ENCODE measurements at places on chromosomes 12 and 14.

- no peak for DNase-seq
These were observed 88.8 kb downstream of the ATF7IP start for GRCh38 chr12:14454098-14454907.

DNA sequence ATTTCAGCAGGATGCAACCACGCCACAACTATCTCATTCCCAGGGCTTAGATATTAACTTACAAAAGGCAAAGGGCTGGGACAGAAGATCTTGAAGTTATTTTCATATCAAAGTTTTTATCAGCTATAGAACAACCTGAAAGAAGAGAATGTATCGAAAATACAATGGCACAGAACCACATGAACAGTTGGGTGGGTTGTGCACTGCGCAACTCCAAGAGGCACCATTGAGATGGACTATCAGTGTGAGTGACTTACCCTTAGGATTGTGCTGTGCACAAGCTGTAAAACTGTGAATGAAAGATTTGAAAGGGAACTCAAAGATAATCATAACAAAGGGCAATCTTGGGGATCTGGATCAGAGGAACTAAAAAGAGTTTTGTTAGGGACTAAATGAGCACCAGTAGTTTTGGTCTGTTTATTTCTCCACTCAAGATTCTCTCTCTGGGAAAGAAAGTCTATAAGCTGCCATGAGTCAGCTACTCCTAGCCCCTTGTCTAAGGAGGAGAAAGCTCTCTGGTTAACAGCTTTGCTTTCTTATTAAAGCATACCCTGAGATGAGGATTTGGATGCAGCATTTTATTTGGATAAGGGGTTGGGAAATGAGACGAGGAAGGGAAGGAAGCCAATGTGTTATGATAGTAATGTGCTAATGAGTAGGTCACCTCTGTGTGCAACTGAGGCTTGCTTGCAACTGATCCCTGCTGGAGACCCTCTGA is 62.2 kb downstream of the TBX5 start:
- DNase-seq: no peak

DNA sequence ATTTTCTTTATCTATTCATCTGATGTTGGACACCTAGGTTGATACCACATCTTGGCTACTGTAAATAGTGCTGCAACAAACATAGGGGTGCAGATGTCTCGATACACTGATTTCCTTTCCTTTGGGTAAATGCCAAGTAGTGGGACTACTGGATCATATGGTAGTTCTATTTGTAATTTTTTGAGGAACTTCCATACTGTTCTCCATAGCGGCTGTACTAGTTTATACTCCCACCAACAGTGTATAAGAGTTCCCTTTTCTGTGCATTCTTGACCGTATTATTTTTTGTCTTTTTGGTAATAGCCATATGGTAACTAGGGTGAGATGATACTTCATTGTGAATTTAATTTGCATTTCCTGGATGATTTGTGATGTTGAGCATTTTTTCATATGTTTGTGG is 71.8 kb downstream of the LRP6 start:
- no peak for DNase-seq

- DNase-seq: no peak
These were observed 553 bp downstream of the CNPY2 start for GRCh38 chr12:56315249-56315621.

DNA sequence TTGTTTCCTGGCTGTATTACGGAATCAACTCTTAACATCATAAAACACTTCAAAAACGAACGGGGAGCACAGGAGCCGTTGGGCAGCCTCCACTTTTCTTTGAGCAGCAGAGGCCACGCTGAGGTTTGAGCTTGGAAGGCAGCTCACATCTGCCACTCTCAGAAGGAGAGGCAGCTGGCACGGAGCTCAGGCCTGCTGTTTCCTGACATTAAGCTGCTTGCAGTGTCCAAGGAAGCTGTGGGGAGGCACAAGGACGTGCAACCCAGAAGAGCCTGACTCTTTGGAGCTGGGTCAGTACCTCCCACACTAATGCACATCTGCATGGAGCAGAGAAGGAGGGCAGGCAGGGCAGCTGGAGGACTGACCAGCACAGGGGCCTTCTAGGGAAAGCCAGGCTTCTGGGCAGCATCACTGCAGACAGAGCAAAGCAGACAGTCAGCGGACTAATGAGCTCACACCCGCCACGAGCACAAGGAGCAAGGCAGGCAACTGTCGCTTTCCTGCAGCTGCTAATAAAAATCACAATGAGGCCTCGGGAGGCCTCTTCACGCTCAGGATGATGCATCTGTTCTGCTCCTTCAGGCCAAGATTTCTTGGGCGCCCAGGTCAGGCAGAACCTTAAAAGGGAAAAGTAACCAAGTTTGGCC is 211.1 kb downstream of the GLT1D1 start:
- no peak for DNase-seq

DNA sequence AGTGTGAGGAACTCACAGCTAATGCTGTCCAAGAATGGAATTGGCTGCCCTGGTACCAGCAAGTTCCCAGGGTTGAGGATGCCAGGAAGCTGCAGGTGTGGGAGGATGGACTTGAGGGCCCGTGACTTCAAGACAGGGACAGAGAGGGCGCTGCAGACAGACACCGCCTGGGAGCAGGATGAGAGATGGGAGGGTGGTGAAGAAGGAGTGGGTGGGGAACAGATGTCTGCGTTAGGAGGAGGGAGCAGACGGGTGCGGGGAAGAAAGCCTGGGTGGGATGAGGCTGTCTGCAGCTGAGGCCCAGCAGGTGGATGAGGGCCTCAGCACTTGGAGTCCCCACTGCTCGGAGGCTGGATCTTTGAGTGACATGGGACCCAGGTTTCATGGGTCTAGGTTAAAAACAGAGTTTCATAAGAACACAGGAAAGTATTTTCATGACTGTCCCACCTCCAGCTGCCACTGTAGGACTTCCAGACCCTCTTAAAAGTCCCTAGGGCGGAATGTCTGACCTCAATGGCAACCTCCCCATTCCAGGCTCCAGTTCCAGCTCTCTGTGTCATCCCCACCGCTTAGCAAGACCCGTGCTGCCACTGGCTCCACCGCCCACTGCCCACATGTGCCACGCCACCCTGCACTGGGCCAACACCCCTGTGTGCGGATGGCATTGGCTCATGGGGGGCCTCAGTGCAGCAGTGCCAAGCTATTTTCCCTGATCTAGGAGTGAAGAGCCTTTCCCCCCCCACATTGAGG is 70.3 kb upstream of the SCN8A start:
- no peak for DNase-seq

- DNase-seq: no peak
These were observed 67.9 kb downstream of the BMP4 start for GRCh38 chr14:53888535-53889386.

DNA sequence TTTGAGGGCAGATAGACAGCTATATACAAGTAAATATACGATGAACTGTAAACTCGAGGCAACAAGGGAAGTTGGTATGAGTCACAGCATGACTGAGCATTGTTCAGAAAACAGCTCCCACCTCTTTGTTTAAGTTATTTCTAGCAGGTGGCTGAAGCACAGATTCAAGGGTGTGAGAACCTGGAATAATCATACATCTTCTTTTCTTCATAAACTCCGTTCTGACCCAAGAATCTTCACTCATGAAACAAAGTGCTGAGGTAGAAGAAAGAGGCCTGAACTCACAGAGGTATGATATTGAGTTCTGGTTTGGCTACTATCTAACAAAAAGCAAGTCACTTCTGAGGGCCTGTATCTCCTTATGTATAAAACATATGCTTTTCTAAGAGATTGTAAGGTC is 364.1 kb upstream of the KITLG start:
- DNase-seq: no peak

DNA sequence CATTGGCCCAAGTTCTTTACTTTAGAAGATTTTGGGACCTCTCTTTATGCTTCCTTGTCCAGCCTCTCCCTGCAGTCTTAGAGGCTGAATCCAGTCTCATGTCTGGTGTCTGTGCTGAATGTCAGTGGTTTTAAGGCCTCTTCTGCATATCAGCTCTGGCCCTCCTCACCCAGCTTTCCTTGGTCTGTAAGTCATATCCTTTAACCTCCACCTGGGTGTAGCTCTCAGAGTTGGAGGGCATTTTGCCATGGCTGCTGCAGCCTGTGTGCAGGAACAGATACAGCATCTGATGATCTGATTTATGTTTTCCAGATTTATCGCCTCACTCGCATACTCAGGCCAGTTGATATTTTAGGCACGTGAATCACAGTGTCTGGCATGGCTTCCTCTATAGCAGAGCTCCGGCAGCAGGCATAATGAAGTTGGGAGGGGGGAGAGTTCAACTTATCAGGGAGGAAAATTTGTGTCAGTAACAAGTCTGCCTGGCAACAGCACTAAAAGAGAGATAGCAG is 335.0 kb downstream of the PCNX1 start:
- DNase-seq: no peak

DNA sequence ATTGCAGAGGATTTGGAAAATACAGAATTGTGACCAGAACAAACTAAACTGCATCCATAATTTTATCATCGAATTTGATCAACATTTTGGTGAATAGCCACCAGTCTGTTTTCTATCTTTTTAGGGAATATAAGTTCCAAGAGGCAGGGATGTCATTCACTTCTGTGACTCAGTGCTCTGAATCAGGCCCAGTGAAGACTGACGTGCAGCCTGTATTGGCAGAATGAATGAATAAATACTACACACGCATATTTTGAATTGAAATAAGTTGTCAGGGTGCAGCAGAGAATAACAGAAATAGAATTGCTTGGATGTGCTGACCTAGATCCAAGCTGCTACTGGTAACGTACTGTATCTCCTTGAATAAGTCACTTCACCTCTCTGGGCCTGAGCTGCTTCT is 1.3 kb upstream of the EMP1 start:
- no peak for DNase-seq

DNA sequence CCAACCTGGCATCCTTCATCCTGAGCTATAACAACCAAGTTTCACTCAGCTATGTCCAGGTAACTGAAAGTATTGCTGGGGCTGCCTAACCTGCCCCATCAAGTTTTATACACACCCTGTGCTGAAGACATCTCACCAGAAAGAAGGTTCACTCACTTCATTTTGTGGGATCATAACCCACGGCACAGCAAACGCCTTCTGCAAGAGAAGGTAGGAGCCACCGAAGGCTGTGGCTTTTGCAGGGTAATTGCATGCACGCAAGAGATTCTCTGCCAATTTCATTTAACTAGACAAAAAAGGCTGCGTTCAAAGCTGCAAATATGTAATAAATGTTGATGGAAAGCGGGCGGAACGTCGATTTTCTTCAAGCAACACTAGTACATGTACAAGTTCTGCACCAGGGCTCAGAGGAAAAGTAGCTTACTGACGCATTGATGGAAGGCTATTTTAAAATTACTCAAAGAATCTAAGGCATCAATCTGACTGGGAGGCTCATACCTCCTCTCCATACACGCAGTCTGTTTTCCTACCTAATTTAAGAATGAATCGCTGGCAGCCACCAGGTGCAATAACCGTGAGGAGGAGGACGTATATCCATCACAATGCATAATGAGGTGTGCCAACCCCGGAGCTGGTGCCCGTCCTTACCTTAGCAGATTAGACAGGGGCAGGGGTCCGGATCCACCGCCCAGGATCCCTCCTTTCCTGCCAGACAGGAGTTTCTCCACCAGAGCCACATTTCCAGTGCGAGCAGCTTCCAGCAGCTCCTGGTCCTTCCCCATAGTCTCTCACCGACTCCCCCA is 1.1 kb downstream of the ANKS1B start:
- no peak for DNase-seq

- DNase-seq: no peak
These were observed 2.4 kb upstream of the HOXC12 start for GRCh38 chr12:53952335-53952694.

All from AG04450 (cell line).